ENCODE measurements at places on chromosomes 2 and 18.

GRCh38 chr18:78087338-78087737 is 837.7 kb downstream of the GALR1 start:
- DNase-seq, result no peak

GRCh38 chr18:10037181-10037580 is 123.4 kb downstream of the VAPA start:
- DNase-seq, result no peak

GRCh38 chr2:9269695-9270360 is 63.2 kb downstream of the ASAP2 start:
- no peak for DNase-seq

DNA sequence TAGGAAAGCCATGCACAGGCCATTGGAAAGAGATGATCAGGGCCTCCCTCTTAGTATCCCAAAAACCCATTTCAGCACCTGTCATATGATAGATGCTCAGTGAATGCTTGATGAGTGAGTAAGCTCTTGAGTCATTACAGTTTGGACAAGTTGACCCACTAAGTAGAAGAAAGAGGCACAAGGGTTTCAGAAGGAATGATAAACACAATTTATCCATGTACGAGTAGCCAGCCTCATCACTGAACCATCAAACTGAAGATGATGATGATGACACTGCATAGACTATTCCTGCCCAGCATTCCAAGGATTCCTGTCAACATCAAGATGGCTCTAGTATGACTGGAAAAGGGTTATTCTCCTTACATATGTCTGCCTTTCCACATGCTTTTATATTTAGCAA is 596.0 kb downstream of the BCL11A start:
- no peak for DNase-seq

- no peak for DNase-seq
Observed at GRCh38 chr2:43460611-43461365, 135.1 kb downstream of the THADA start.

DNA sequence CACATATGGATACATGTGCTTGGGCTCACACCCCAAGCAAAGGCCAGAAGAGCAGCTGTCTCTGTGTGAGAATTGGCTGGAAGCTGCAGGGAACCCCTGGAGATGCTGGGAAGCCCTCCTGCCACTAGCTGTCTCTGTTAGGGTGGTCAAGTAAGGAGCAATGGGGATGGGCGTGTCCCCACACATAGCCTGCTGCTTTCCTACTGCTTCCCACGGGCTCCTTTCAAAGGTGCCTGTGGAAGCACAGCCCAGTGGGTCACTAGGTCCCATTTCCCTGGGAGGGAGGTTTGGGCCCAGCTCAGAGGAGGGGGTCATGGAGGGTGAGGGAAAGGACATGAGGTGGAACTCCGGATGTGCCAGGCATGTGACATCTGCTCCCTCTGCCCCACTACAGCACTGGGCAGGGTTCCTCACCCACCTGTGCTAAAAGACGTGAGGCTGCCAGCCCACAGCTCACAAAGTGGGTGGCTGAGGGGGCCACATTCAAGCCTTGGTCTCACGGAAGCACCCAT is 24.4 kb upstream of the MAL start:
- no peak for DNase-seq

GRCh38 chr2:126828491-126828890 is 70.2 kb upstream of the TEX51 start:
- DNase-seq, result no peak

DNA sequence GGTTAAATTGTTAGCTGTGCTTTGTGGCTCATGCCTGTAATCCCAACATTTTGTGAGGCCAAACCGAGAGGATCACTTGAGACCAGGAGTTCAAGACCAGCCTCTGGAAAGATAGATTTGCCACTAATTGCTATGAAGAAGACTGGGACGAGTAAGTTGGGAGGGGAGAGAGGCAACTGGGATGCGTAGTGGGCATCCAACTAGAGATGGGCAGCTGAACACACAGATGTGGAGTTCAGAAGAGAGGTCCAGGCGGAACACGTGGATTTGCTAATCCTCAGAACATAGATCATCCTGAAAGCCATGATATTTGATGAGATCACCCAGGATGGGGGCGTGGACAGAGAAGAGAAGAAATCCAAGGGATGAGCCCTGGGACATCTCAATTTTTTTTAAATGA is 48.7 kb downstream of the CYP26B1 start:
- DNase-seq, result no peak

GRCh38 chr2:105118960-105119359 is 81.1 kb downstream of the MRPS9 start:
- DNase-seq, result no peak

- DNase-seq, result no peak
Observed at GRCh38 chr18:60024857-60025256, 125.1 kb downstream of the PMAIP1 start.

DNA sequence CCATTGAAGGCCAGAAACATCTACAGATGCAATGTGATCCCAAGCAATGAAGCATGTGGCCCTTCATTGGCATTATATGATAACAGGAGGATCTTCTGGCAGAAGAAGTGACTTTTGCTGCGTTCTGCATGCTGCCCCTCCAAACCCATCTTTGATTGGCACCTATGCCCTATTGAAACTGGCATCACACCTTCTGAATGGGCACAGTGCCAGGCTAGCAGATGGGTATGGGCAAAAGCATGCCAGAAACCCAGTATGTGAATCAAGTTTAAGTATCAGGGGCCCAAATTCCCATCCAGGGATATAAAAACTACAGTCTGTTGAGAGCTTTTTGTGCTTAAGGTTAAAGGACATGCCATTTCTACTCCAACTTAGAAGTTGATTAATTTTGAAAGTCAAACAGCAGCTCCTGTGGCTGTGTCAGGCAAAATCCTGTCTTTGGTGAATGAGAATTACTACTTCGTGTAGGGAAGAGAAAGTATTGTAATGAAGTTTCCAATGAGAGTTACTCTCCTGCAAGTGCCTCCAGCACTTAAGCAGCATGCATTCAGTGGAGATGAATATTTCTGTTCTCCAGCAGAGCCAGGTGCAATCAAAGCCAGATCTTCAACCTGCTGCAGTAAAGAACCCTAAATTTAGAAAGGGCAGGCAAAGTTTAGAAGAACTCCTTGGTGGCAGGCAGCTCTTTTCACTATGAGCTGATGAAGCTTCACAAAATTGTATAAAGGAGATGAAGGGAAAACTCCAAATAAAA is 8.6 kb downstream of the VRK2 start:
- no peak for DNase-seq

DNA sequence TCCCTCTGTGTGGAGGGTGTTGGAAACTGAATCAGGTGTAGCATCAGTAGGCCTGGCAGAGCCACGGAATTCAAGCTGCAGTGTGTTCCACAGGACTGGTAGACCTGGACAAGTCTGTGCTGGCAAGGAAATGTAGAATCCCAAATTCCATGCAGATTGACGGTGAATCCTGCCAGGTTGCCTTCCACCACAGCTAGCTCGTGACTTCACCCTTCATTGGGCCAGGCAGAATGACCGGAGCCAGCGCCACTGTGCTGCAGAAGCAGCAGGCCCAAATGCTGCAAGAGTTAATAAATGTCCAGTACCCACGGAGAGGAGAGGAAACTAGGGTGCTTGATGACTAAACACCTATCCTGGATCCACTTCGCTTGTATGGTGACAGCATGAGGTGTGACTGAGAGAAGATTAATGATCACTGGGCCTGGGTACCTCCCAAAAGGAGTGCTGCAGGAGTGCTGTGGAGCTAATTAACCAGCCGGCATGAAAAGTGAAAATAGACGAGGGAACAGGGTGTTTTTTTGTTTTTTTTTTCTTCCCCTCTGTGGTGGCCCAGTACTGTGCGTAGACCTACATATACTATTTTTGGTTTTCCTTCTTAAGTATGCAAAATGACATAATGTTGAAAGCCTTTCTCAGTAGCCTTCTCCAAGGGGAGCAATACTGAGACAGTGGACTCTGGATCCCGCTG is 122.2 kb downstream of the TANC1 start:
- no peak for DNase-seq

GRCh38 chr2:123738643-123739042 is 286.4 kb upstream of the CNTNAP5 start:
- DNase-seq, result no peak

GRCh38 chr18:42929181-42929580 is 186.3 kb downstream of the RIT2 start:
- DNase-seq, result no peak

DNA sequence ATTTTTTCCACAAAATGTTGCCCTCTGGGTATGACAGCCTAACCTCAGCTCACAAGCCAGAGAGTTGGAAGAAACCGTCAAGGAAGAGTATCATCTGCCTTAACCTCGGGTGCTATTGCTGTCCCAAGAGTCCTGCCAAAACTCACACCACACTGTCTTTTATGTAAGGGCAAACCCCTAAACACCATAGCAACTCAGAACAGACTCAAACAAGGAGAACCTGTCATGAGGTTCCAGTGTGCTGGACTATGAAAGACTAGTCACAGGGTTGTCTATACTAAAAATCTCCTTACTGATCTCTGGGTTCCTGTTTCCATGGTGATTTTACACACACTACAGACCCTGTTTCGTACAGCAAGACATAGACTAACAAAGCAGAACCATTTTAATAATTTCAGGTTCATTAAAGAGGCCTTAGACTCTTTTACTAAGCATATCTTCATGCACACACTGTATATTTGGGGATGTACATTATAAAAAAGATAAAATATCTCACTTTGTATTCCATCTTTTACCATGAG is 159.8 kb downstream of the PKP4 start:
- no peak for DNase-seq

GRCh38 chr18:24446953-24447538 is 13.4 kb upstream of the HRH4 start:
- no peak for DNase-seq

DNA sequence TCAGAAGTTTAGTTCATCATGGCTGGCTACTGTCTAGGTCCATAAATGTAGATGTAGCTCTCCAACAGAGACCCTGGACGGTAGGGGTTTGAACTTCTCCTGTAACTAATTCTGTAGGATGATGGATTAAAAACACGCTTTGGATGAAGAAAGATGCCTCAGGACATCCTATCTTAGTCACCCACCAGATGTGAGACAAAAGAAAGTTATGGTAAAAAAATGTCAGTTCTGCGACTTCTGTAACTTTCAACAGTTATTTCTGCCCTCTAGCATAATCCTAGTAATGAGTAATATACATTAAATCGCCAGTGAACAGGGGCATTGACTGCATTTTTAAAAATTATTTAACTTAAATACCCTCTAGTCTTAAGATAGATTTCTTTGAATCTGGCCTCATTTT is 210.1 kb upstream of the LRATD1 start:
- DNase-seq, result no peak

DNA sequence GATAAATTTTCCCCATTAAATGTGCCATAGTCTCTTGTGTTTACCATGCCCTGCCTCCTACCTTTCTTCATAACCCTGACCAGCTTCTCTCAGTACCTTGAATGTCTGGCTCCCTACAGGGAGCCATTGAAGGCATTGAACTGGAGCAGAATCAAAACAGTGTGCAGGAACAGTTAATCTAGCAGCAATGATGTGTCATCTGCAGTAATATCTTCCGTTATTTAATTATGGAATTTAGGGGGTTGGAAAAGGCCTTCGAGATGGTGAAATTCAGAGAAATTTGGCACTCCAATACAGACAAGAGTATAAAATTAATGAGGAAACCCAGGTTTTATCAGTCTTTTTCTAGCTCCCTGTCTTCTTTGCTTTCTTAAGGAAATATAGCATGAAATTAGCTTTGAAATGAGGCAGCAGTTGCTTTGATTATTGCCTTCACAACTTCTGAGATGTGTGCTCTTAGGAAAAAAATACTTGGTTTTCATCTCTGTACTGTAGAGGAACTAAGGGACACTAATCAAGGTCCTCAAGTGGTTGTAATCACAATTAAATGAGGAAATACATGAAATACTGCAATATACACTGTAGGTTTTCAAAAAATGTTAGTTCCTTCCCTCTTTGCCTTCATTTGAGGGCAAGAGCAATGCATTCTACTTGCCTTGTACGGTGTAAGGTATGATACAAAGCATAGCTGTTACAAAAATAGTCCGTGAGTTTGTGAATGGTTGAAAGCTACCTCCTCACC is 369.1 kb downstream of the SETBP1 start:
- no peak for DNase-seq

DNA sequence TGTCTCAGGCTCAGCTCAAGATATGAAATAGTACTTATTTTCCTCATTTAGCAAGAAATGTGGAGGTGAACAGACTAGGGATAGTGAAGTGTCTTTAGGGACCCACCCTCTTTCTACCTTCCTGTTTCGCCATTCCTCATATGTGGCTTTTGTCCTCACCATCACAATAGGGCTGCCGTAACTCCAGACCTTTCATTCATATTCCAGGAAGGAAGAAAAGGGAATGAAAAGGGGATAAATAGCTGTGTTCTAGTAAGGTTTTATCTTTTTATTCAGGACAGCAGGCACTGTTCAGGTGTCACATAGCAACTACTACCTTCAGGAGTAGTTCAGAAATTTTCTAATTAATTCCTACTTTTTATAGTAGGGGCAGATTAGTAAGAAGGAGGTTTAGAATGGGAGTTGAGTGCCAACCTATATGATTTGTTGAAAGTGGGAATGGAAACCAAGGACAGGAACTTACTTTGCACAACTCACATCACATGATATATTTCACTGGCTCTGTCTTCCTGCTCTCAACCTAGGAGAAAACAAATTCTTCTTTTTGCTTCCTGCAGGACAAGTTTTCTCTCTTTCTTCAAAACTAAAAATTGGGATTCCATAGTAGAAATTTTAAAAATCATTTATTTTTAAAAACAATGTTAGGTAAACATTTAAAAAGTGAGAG is 36.0 kb upstream of the HDAC4 start:
- DNase-seq, result no peak

All from NCI-H1417 treated with DMSO at 0.1 percent for 48 hours (cell line).